Stimulated activated CD8-positive, alpha-beta memory T cell treated with anti-CD3 and anti-CD28 coated beads, Interleukin-4, amount 100 ng/mL, for 1 hour (primary cell): ENCODE measurements at places on chromosomes 1 and 21.

GRCh38 chr1:89548122-89548857, 23.7 kb downstream of the LRRC8B start:
- no peak for DNase-seq

GRCh38 chr1:50333595-50333974, 89.7 kb downstream of the DMRTA2 start:
- DNase-seq: no peak

- no peak for DNase-seq
Measured at GRCh38 chr1:25799935-25800702, at the start of gene SELENON. Gene SELENON, plus strand, starts transcription at chr1:25800193. Its CDS starts 38 bp downstream, at chr1:25800231.

DNA sequence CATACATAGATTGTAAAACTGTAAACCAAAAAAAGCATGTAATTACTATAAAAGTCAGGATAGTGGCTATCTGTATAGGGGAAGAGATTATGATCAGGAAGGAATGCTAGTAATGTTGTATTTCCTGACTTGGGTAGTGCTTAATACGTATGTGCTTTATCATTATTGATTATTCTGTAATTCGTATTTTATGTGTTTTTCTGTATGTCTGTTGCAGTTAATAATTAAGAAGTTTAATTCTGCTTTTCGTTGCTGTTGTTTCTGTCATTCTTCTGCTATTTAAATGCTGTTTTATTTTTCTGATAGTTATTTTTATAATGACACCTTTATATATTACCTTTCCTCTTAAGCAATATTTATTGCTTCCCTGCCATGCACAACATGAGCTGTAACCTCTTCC, 29.3 kb upstream of the TRIM33 start:
- DNase-seq: no peak

DNA sequence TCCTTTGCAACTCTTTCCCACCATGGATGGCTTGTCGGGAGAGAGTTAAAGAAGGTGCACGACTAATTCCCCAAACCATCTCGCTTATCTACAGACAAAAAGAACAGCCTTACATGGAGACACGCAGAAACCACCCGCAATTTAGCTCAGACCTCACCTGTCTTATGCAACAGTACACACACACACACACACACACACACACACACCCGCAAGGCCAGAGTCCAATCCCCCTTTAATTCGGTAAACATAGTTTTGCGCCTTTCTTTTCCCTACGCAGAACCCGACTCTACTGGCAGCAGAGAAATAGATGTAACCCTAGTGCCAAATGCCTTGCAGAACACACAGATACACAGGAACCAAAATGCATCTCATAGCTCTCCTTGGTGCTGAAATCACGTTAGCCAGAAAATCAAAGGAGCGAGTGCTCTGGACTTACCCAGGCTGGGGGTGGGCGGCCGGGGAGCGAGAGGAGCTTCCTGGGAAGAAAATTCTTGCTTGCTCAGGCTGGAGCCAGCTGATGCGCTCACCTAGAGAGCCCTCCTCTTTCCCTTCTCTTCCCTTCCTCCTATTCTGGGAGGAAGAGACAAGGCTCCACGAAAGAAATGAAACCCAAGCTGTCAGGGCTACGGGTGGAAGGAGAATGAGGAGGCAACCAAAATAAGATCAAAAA, 470 bp downstream of the TNR start:
- no peak for DNase-seq

- no peak for DNase-seq
Measured at GRCh38 chr21:23394458-23394857, 2212.8 kb downstream of the MRPL39 start.

DNA sequence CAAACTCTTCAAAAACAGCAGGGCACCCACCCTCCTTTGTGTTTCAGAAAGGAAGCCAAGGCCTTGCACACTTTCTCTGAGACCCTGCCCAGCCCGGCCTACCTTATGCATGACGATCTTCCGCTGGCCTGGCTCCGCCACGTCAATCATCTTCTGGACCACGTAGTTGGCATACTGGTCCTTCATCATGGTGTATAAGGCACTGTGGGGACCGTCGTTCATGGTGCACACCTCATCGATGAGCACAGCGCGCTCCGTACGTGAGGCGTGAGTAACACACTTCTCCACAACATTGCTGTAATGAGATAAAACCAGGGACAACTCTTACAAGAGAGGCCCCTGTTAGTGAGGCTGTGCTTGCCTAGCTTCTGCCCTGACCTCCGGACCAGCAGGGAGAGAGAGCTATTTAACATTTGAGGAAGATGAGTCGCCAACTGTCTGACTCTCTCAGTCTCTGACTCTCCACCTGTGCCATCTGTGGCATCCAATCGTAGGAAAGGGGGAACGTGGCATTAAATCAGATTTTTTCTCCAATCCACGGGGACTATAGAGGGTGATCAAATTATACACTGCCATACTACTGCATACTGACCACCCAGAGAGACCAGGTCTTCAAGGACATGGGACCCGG, 28.1 kb upstream of the SDC3 start:
- no peak for DNase-seq

GRCh38 chr1:55245781-55246180, 30.6 kb upstream of the USP24 start:
- DNase-seq: no peak

- DNase-seq: no peak
Measured at GRCh38 chr1:10594595-10595223, 120.0 kb downstream of the PEX14 start.

DNA sequence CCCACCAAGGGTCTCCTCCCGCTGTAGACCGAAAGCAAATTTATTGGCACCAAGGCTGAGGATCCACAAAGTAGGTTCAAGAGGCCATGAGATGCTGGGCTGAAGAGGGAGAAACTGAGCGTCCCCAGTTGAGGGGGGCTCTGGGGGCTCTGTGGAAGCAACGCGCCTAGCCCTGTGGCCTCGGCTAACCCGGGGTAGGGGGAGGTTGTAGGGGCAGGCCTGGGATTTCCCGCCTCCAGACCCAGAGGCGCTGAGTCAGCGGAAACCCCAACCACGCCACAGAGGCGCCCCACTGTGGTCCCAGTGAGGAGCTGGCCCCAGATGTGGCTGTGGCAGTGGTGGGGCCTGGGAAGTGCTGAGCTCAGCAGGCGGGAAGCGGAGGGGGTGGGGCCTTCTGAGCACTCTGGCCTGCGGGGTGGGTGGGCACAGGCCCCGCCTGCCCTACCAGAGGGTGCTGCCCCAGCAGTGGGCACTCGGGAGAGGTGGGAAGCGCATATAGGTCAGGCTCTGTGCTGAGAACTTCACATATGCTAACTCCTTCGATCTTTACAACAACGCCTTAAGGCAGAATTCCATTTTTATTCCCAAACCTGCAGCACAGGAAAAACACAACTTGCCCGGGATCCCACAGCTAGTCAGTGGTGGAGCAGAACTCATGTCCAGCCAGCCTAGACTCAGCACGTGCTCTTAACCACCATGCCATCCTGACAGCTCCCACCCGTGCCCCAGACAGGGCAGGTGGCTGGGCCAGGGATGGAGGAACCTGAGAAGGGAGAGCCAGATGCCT, 1.5 kb upstream of the COL16A1 start:
- peak; percentile 34 for DNase-seq

- DNase-seq: peak; percentile 4
Measured at GRCh38 chr1:62437273-62437940, 558 bp downstream of the USP1 start.

DNA sequence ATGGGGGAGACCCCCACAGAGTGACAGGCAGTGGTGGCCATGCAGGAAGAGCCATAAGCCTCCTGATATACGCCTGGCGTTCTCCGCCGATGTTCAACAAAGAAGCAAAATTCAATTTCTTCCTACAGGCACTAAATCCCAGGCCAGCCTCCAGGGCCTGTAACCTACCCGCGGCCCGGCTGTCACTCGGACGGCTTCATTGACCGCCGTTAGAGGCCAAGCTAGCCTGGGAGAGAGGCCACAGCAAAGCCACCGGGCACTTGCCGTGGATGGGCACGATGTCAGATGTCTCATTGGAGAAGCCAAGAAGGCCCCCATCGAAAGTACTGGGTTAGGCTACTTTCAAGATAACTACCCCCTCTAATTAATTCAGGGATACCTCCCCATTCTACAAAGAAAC, 9.7 kb downstream of the ADGRB2 start:
- DNase-seq: no peak

DNA sequence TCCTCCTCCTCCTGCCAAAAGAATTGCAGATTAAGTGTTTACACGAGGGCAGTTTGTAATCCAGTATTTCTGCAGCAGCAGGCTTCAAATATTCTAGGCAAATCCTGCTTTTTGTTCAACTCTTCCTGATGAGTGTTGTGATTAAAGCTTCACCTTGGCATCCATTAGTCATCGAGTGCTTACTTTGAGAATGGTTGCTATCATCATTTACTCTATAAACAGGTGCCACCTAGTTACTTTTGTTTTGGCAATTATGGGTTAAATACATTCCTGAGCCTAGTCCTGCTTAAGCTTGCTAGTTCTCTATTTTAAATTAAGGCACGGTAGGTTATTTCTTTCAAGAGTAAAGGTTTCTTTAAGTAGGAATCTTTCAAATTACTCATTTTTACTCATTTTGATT, 20.3 kb downstream of the PDC start:
- no peak for DNase-seq

DNA sequence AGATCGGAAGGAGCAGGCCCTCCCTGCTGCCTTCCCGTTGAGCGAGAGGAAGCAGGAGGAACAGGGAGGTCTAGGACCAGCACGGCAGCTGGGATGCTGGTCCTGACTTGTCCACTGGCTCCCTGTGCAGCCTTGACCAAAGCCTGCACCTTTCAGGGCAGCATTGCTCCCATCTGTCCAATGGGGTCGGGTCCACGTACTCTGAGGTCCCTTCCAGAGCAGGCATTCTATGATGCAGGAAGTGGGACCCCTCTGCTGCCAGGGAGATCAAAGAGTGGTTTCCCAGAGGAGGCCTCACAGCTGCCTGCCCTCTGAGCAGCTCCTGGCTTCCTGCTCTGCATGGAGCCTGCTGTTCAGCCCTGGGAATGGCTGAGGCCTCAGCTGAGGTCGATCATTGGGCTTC, 21.7 kb upstream of the ZNF362 start:
- no peak for DNase-seq

GRCh38 chr1:183242556-183242955, 56.5 kb downstream of the LAMC2 start:
- no peak for DNase-seq

GRCh38 chr1:221921936-221922335, 180.0 kb upstream of the DUSP10 start:
- DNase-seq: no peak

DNA sequence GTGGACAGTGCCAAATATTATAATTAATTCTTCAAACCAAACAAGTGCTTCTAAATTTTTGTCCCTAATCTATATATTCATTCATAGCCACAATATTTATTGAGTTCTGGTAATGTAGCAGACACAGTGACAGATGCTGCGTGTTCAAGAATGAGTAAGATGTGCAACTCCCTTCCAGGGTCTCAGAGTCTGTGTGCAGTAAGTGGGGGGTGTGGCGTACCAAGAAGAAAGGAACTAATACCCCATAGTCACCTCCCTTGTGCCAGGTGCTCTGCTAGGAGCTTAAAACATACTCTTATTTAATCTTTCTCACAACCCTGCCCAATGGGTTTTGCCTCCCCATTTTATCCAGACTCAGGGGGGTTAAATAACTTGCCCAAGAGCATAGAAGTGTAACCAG, 358.7 kb downstream of the BARHL2 start:
- no peak for DNase-seq

GRCh38 chr1:183544598-183545297, 45.5 kb downstream of the NCF2 start:
- no peak for DNase-seq

DNA sequence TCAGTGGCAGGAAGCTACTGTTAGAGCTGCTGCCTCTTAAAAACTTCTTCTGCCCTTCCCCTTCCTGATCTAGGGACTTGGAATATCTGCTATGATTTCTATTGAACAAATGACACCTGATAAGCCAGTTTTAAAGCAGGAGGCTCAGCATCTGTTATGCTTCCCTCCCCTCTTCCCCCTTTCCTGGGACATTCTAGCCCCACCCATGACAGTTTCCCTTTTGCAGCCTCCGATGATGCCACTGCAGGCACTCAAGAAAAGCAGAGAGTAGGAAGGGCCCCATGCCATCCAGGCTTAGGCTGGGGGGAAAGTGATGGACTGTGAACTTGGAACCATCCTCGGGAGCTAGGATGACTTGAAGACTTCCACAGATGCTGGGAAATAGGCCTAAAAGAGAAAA, 15.1 kb upstream of the EPB41 start:
- no peak for DNase-seq

DNA sequence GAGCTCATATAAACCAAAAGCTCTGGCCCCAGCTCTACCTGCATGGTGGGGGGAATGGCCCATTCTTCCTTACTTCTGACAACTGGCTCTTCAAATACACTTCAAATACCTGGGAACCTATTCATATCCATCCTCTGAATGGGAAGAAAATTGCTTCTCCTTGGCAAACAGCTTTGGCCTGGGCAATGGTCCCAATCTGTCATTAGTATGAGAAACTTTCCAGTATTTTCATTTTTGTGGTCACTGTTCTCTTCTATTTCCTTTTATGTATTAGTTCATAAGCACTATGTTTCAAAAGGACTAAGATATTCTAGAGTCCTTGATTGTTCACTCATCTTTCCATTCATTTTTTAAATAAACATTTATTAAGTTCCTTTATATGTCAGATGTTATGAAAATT, 5.2 kb upstream of the HSD3B2 start:
- no peak for DNase-seq

- DNase-seq: no peak
Measured at GRCh38 chr1:203544978-203545816, 51.2 kb downstream of the OPTC start.

DNA sequence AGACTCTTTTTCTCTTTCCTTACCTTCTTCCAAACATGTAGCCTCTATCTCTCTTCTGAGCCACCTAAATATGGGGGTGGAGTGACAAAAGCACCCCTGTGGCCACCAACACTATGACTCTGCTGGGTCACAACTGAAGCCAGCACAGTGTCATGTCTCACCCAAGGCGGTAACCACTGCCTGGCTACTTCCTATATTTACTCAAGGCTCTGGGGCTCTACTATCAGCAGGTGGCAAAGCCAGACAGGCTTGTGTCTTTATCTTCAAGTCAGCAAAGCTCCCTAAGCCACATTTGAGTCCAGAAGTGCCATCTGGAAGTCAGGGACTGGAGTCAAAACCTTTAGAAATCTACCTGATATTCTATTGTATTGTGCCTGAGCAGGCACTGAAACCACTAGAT, 1515.2 kb downstream of the PLA2G4A start:
- no peak for DNase-seq

GRCh38 chr1:36913484-36914060, 120.7 kb downstream of the GRIK3 start:
- DNase-seq: no peak

DNA sequence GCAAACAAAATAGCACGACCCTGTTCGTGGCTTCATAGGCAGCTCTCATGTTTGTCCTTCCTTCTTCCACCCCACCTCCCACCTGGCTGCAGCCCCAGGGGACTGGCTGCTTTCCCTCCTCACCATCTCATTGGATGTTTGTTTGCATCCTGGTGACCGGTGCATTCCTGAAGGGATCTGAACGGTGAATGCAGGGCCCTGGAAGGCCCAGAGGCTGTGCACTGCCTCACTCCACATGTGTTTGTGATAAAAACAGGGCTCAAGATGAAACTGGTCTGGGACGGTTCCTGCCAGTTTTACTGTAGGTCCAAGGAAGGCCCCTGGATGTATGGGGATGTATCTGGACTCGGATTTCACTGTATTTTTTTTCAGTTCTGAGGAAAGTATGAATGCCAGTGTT, 42.8 kb downstream of the CNN3 start:
- DNase-seq: no peak
